ENCODE measurements at places on chromosomes 5 and 9.

DNA sequence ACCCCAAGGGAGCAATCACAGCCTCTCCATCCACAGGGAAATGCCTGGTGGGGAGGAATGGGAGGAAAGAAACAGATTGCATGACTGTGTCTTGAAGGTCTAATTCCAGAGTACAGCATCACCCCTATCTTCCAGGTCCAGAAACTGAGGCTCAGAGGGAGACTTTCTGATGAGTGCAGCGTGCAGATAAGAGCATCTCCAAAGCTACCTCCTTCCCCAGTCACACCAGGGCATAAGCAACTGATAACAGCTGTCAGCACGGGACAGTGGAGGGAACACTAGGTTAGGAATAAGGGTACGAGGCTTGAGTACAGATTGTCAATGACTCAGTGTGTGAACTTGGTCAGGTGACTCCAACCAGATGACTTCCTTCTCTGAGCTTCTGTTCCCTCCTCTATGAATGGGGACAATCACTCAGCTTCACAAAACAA lies 126.9 kb downstream of the KCNIP1 start:
- no peak for DNase-seq

DNA sequence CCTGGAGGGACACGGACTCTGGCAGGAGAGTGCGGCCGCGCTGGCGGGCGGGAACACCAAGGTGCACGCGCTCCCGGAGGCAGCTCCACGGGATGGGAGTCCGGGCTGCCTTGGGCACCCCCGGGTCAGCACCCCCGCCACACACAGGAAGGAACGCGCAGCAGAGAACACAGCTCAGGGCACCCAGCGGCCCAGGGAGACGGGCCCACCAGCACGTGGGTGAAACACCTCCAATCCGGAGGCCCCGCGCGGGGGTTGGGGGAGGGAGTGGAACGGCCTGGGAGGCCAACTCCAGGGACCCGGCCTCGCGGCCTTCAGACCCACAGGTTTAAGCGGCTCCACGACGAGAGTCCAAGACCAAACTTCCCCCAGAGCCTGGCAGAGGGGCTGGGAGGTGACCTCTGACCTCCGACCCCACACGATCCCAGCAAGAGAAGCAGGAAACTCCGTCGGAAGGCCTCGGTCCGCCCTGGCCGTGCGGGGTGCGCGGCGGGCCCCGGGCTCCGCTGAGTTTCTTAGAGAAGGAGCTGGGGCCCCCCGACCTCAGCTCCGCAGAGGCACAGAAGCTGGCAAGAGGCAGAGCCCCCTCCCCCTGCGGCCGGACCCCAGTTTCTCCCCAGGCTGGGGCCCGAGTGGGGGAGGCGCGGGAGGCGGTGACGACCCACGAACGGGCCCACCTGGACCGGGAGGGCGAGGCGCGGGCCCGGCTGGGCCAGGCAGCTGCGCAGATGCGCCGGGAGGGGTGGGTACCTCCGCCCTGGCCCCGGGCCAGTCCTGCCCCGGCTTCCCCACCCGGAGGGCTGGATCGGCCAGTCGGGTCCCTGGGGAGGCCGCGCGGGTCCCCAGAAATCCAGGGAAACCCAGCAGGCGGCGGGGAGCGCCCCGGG lies 851 bp downstream of the NACC2 start:
- DNase-seq, result no peak

GRCh38 chr5:57243286-57244137 lies 69.7 kb downstream of the GPBP1 start:
- DNase-seq, result no peak

GRCh38 chr9:116087751-116088194 lies 65.8 kb upstream of the PAPPA start:
- DNase-seq, result no peak

- no peak for DNase-seq
Measured at GRCh38 chr5:108201721-108202120, 180.2 kb downstream of the FBXL17 start.

- DNase-seq, result no peak
Measured at GRCh38 chr9:73536403-73536802, 384.7 kb downstream of the ANXA1 start.

GRCh38 chr9:127050591-127051001 lies 71.8 kb downstream of the ANGPTL2 start:
- DNase-seq, result no peak

- DNase-seq, result no peak
Measured at GRCh38 chr9:15553528-15553898, 670 bp downstream of the CCDC171 start.

DNA sequence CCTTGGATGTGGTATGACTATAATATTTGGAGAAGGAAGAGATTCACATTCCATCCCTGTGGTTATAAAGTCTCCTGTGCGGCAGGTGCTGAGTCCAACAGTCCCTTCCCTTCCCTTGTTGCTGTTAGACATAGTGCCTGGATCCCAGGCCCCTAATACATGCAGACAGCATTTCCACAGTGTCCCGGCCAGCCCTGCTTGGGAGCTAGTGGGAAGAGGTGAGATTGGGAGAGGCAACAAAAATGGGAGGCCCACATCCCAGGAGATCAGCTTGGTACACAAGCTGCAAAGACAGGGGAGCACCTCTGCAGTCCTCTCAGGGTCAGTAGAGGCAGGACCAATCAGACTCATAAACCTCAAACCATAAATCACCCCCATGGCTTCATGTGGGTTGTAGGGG lies 3.3 kb upstream of the NEURL1B start:
- no peak for DNase-seq

- DNase-seq, result no peak
Measured at GRCh38 chr9:94182532-94182931, 76.6 kb upstream of the ZNF169 start.
